ENCODE measurements at places on chromosomes 16 and 17.
A peak's percentile ranks its signal among the peaks of the same experiment; 100 is the strongest.

- DNase-seq, result no peak
Observed at GRCh38 chr16:21625026-21625425, 25.6 kb downstream of the METTL9 start.

DNA sequence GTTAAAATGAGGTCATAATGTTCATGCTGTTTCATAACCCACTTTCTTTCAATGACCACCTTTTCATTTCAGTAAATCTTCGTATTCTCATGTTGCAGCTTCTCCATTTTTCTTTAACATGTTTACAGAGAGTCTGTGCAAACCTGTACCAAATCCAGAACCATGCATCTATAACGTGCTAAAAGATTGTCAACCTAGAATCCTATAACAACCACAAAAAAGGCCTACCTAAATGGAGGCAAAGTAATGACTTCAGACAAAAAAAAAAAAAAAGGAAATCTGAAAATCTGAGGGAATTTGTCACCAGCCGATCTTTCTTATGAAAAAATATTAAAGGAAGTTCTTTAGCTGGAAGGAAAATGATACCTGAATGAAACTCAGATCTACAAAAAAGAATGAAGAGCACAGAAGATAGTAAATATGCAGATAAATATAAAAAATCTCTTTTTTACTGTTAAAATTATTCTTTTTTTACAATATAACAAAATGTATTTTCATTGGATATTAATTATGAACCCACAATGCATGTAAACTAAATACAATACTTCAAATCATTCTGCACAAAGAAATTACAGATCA, 1.4 kb upstream of the SLFN11 start:
- DNase-seq, result no peak

- no peak for DNase-seq
Observed at GRCh38 chr16:46970089-46970488, 3.4 kb downstream of the DNAJA2 start.

DNA sequence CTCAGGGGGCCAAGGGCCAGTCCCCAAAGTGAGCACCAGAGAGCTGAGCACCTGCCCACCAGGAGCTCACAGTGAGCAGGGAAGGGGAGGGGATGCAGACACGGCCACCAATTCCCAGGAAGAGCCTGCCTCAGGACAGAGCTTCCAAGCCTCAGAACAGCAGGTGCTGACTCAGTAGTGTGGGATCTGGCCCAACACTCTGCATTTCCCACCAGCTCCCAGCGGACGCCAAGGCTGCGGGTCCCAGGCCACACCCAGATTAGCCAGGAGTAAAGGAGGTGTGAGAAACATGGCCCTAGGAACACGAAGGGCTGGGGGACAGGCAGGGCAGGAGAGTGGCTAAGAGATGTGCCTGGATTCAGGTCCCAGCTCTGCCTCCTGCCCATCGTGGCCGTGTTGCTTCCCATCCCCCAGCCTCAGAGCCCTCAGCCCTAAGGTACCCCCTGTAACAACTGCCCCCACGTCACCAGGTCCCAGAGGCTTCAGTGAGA, 28.4 kb upstream of the EIF1 start:
- DNase-seq, result no peak

DNA sequence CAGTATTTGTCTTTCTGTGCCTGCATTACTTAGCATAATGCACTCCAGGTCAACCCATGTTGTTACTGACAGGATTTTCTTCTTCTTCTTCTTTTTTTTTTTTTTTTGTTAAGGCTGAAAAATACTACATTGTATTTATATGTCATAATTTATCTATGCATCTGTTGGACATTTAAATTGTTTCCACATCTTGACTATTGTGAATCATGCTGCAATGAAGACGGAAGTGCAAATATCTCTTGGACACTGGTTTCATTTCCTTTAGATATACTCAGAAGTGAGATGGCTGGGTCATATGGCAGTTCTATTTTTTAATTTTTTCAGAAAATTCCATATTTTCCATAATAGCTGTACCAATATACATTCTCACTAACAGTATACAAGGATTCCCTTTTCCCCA, 272.7 kb upstream of the PMFBP1 start:
- no peak for DNase-seq

GRCh38 chr17:78883089-78883532, 19.9 kb downstream of the CEP295NL start:
- DNase-seq, result peak; percentile 94

GRCh38 chr17:5110816-5111215, 862 bp downstream of the ZNF232 start:
- no peak for DNase-seq

GRCh38 chr17:52213451-52213850, 54.9 kb upstream of the CA10 start:
- no peak for DNase-seq

- no peak for DNase-seq
Observed at GRCh38 chr16:89237733-89238132, 20.2 kb downstream of the ZNF778 start.

- no peak for DNase-seq
Observed at GRCh38 chr16:23608194-23608593, 12.1 kb upstream of the NDUFAB1 start.

- no peak for DNase-seq
Observed at GRCh38 chr17:5563456-5563855, 20.9 kb downstream of the NLRP1 start.

- no peak for DNase-seq
Observed at GRCh38 chr17:35726953-35727460, 4.4 kb upstream of the RASL10B start.

- no peak for DNase-seq
Observed at GRCh38 chr17:67051837-67052236, 7.5 kb downstream of the CACNG1 start.

GRCh38 chr16:89613231-89613953, at the start of gene DPEP1:
DPEP1 (plus strand) TSS chr16:89613642; CDS start chr16:89630411, 16,769 bp downstream.
- no peak for DNase-seq

GRCh38 chr16:86244936-86245335, 265.4 kb upstream of the FOXF1 start:
- no peak for DNase-seq

DNA sequence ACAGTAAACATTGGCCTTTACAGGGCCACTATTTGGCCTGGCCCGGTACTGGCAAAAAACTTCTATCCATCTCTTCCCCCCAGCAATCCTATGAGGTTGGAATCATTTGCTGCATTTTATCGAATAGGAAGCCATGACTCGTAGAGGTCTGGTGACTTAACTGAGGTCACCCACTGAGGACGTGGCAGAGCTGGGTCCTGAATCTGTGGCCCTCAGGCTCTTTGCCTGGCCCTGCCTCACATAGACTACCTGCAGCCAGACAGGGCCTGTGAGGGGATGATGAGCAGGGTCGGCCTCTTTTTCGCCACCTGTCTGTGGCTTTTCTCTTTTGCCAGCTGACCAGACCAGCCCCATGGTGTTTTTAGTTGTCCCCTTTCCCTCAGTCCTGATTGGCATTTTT, 1.9 kb downstream of the PPP4C start:
- DNase-seq, result no peak

DNA sequence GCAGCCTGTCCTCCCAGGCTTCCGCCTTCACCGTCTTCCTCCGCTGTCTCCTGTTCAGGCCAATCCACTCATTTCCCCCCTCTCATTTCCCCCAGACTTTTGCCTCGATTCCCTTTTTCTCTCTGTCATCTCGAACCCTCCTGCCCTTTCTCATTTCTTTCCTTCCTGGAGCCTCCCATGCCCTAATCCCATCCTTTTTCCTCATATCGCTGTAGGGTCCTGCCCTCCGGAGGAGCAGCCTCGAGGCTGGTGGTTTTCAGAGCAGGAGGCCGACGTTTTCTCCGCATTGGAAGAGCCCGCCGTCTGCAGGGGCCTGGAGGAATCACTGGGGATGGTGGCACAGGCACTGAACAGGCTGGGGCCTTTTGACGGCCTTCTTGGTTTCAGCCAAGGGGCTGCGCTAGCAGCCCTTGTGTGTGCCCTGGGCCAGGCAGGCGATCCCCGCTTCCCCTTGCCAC, 597 bp downstream of the OVCA2 start:
- DNase-seq, result no peak

DNA sequence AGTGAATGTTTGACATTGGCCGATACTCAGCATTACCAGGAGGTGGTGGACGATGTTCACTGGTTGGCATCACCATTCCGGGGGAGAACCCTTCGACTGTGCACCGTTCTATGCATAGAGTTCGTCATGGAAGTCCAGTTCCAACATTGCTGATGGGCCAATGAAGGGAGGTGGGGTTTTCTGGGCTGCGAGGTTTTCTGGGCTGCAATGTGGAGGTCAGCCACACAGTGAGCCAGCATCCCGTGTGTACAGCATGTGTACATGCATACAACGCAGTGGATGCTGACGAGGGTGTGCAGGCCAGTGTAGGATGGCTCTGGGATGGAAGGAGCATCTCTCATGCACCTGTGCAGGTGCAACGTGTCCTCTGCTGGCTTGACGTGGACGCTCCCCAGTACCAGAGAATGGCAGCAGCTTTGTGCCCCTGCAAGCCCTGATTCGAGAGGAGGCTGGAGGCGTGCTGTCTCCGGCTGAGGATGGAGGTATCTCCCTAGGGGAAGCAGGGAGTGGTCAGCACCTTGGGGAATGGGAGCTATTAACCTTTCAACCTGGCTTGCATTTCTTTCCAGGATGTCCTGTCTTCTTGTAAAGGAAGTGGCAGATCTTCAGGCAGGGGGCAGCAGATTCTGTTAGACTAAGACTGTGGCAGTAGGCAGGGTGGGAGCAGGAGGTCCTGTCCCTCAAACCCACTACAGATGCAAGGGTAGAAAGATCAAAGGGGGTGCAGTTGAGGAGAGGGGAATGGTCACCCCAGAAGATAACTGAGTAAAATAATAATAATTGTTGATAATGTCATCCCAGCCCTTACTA, 98.2 kb downstream of the CYLD start:
- DNase-seq, result peak; percentile 79

GRCh38 chr16:3712861-3713372, 4.4 kb downstream of the TRAP1 start:
- DNase-seq, result no peak

- DNase-seq, result no peak
Observed at GRCh38 chr17:65677932-65678331, 116.5 kb upstream of the AXIN2 start.

GRCh38 chr16:50252082-50252611, 14.2 kb upstream of the ADCY7 start:
- DNase-seq, result peak; percentile 70

GRCh38 chr16:12729448-12729847, 74.2 kb downstream of the CPPED1 start:
- no peak for DNase-seq

DNA sequence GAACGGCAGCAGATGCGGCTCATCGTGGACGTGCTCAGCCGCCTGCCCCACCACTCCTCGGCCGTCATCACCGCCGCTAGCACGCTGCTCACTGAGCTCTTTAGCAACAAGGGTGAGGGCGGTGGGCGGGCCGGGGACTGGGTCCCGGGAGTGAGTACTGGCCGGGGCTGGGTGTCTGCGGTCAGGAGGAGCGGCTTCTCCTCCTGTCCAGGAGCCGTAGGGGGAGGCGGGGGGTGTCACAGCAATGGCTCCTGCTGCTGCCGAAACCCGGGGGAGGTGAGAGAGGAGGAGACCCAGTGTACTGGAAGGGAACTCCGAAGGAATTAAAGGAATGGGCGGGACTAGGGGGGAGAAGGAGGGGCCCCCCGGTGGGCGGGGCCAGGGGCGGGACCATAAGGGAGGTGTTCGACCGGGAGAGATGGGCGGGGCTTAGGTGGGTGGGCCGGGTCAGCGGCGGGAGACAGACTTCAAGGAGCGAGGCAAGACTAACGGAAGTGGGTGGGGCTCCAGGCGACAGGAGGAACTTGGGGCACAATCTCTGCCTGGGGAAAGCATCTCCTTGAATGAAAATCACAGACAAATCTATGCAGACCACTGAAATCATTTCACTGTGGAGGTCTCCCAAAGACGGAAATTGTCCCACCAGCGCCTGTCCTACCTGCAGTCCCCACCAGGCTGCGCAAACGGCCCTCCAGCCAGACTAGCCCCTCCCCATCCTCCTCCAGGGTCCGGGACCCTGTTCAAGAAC, 2.4 kb downstream of the NAGS start:
- no peak for DNase-seq

DNA sequence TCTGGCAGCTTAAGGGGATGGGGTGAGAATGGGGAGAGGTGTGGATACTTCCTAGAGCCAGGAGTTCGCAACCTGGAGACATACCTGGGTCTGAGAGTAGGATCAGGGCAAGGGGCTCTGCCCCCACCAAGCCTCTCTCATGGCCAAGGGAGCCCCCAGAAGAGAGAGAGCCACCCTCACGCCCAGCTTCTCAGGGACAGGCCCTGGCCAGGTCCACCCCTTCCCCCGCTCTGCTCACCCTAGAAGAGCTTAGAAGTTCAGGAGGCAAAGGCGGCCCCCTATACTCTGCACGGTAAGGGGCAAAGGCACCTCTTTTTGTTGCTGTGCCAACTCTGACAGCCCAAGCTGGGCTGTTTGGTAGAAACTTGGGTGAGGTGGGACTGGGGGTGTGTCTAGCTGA, 69.3 kb upstream of the TMEM97 start:
- no peak for DNase-seq

DNA sequence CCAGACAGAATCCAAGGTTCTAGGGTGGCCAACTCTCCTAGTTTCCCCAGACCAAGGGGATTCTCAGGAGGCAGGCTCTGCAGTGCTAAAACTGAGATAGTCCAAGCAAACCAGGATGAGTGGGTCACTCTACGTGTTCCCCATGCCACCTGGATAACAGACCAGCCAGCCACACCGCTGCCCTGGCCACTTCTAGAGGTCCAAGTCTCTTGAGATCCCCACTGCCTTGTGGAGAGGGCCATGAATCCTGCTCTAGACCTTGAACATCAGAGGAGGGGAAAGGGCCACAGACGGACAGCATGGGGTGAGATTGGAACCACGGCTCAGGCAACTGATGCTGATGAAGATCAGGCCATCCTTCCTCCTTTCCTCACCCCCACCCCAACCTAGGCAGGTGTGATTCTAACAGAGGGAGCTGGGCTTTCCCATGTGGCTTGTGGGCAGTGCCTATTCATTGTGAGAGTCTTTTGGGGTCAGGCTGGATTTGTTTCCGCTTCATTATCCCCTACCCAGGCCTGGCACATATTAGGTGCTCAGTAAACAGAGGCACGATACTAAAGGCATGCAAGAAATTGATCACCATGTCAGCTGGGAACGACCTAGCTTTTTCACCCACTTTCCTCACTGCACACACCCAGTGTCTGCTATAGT, 16.8 kb upstream of the TVP23A start:
- DNase-seq, result no peak

- no peak for DNase-seq
Observed at GRCh38 chr16:4325253-4325758, 9.4 kb downstream of the GLIS2 start.

DNA sequence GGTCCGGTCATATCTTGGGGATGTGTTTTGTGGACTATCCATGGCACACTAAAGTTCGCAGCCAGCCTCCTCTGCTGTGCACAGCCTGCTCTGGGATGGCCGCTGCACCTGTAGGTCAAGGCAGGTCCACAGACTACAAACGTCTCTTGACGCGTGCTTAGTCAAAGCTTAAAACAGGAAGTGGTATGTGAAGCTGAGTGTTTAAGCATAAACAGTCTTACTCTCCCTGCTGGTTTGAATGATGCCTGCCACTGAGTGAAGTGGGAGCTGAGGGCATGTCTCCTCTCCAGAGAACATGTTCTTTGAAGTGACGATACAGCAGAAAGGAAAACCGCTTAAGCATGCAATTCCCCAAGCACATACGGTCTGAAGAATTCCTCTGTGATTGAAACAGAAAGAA, 365.6 kb downstream of the SLC39A11 start:
- DNase-seq, result no peak

Data from vagina (tissue), 2 donors.